Kidney tubule cell (primary cell): ENCODE measurements at places on chromosomes 3 and 15.

GRCh38 chr15:83943043-83943442 is 289.1 kb downstream of the ADAMTSL3 start:
- no peak for DNase-seq

DNA sequence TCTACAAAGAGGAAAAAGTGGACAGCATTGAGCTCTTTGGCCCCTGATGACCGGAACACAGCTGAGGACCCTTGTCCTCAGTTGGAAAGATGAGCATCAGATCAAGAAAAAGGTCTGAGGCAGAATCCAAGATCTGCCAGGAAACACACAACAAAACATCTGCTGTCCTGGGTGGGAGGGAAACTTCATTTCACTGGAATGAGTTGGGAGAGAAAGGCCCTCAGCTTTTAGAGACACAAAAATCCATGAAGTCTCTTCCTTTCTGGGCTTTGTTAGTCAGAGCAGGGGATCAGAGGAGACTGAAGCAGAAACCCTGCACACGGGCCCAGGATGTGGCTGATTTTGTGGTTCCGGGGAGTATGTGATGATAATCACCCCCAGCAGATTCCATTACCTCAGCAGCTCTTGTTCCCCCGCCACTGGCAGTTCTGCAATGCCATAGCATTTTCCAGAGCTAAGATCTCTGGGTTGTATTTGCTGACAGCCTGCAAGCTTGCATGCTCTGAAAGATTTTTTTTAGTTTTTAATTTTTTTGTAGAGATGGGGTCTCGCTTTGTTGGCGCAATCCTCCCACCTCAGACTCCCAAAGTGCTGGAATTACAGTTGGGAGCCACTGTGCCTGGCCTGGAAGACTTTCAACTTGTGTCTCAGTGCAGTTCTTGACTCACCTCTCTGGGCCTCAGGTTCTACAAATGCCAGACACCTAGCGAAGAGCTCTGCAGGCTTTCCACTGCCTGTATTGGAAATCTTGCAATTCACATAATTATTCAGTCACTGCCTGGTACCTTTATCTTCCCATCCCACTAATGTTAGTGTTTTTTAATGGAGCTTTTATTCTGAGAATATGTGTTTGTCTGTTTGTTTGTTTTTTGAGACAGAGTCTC is 5.8 kb upstream of the TATDN2 start:
- DNase-seq, result peak; percentile 75

DNA sequence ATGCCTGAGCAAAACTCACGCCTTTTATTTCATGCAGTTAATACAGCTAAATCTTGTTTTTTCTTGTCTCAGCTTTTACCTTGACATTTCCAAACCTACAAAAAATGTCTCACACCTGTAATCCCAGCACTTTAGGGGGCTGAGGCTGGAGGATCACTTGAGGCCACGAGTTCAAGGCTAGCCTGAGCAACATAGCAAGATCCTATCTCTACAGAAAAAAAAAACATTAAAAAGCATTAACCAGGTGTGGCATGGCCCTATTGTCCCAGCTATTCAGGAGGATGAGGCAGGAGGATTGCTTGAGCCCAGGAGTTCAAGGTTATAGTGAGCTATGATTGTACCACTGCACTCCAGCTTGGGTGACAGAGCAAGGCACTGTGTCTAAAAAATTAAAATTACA is 3.9 kb upstream of the TMEM212 start:
- no peak for DNase-seq

- DNase-seq, result no peak
These were observed 23.1 kb upstream of the TXNRD3 start for GRCh38 chr3:126677862-126678503.

DNA sequence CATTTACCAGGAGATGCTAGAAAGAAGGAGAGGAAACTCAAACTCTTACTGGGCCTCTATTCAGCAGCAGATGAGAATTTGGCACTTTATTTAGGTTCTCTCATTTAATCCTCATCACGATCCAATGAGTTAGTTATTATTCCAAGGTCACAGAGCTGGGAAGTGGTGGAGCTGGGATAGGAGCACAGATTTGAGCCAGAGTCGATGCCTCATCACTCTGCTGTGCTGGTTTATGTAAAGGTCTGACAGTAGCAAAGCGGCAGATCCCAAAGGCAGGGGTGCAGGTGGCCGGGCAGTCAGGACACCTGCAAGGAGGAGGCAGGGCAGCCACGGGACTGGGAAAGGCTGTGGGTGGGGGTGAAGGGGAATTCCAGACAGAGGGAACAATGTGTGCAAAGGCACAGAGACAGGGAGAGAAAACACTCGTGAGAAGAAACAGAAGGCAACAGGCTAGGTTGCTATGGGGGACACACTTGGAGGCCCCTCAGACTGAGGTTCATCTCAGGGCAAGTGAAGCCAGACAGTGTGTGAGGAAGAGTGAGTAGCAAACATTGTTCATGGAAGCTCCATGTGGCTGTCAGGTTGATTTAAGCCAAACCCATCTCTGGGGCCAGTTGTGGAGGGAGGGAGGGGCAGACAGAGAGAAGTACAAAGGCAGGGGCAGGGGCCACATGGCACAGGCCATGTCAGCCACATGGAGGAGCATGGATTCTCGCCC is 26.8 kb downstream of the RAB6B start:
- DNase-seq, result no peak

- DNase-seq, result peak; percentile 23
These were observed 23.1 kb downstream of the PPARG start for GRCh38 chr3:12312010-12312409.

DNA sequence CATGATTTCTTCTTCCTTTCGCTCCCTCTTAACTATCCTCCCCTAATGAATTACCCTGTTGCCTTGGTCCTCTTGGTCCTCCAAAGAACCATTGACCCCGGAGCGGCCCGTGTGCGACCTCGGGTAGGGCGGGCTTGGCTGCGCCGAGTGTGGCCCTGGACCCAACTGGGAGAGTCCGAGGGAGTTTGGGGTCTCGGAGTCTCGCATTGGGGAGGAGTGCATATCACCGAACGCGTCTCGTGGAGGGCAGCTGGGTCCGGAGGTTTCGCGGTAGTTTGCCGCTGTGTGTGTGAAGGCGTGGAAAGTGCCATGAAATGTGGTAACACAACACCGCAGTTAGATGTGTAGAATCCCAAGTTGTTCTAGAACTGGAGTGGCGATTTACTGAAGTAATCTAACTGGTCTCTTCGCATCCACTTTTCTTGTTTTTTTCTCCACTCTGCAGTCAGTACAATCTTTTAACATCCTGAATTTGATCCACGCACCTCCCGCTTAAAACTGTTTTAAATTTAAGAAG is 363 bp downstream of the GTF2E1 start:
- DNase-seq, result no peak
